ENCODE measurements at places on chromosomes 12 and 14.

- H3K27me3 ChIP-seq: no peaks in the 10 kb centered on the region
- no peak overlapping the region for H3K4me3 ChIP-seq
- no peaks in the 10 kb centered on the region for H3K36me3 ChIP-seq
- DNase-seq: no peak
- no peaks in the 10 kb centered on the region for H3K4me1 ChIP-seq
Observed at GRCh38 chr12:127060310-127060847, 1206.6 kb upstream of the TMEM132C start.

GRCh38 chr12:106455111-106455510 is 97.6 kb downstream of the POLR3B start:
- H3K36me3 ChIP-seq: peaks cover 5% of the 10 kb centered on the region
- H3K4me3 ChIP-seq: no peak overlapping the region
- no peak overlapping the region for H3K27ac ChIP-seq
- DNase-seq: peak; percentile 5
- no peaks in the 10 kb centered on the region for H3K27me3 ChIP-seq
- H3K4me1 ChIP-seq: no peaks in the 10 kb centered on the region

- no peak overlapping the region for H3K27ac ChIP-seq
- no peaks in the 10 kb centered on the region for H3K27me3 ChIP-seq
- H3K36me3 ChIP-seq: peaks cover 81% of the 10 kb centered on the region
- DNase-seq: no peak
Observed at GRCh38 chr12:117017807-117018206, 81.4 kb downstream of the TESC start.

- DNase-seq: no peak
- H3K36me3 ChIP-seq: no peaks in the 10 kb centered on the region
- H3K27me3 ChIP-seq: no peaks in the 10 kb centered on the region
- no peak overlapping the region for H3K4me3 ChIP-seq
- H3K27ac ChIP-seq: no peak overlapping the region
Observed at GRCh38 chr12:106023039-106023438, 115.7 kb downstream of the NUAK1 start.

- DNase-seq: no peak
- H3K27me3 ChIP-seq: no peaks in the 10 kb centered on the region
- no peak overlapping the region for H3K4me3 ChIP-seq
Observed at GRCh38 chr12:88844426-88844825, 264.2 kb upstream of the KITLG start.

GRCh38 chr14:50520947-50521815 is 11.2 kb downstream of the MAP4K5 start:
- H3K4me1 ChIP-seq: peaks cover 12% of the 10 kb centered on the region
- no peak overlapping the region for H3K27ac ChIP-seq
- no peak overlapping the region for H3K4me3 ChIP-seq

DNA sequence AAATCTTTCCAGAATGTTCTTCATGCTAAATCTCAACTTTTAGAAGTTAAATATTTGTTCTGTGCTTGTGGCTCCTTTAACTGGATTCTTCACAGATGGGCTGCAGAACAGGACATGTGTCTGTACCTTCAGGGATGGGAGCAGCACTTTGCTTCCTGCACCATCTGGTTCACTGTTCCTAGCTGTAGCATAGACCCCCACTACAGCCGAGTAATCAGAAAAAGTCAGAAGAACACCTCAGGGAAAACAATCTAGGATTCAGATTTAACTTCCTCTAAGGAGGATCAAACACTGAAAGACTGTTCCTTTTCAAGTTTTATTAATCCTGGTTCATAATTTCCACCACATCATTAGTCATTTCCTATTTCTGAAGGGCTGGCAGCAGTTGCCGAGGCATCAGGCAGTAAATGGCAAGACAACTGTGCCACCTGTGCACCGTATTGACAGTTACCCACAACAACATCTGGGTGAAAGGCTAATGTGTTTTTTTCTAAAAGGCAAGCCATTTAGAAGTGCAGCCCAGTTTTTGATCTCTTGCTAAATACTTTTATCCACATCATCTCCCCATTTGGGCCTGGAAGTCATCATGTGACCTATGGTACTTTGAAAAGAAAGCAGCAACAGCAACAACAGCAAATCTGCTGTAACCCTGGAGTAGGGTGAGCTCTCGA is 212.8 kb upstream of the BMP4 start:
- H3K36me3 ChIP-seq: no peaks in the 10 kb centered on the region
- no peak overlapping the region for H3K27ac ChIP-seq
- peak; percentile 85 for DNase-seq
- no peak overlapping the region for H3K4me3 ChIP-seq
- H3K4me1 ChIP-seq: peaks cover 16% of the 10 kb centered on the region

DNA sequence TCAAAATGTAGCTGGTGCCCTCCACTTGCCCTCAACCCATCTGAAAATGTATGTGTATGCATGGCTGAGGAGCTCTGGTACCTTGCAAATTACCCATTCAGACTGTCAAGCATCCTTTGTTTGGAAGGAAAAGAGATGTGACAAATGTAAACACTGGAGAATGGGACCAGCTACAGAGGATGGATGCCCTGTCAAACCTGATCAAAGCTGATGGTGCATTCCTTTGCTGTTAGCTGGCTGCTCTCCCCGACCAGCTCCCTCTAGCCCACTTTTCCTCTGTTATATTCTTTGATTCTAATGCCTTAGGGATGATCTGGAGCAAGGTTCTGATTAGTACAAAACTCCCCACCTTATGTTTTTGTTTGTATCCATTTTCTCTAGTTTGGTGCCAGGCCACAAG is 310.3 kb downstream of the C12orf75 start:
- H3K27ac ChIP-seq: no peak overlapping the region
- no peaks in the 10 kb centered on the region for H3K27me3 ChIP-seq
- no peak for DNase-seq

- no peaks in the 10 kb centered on the region for H3K36me3 ChIP-seq
- H3K4me1 ChIP-seq: peaks cover 14% of the 10 kb centered on the region
- no peaks in the 10 kb centered on the region for H3K27me3 ChIP-seq
- H3K4me3 ChIP-seq: no peak overlapping the region
- peak; percentile 88 for DNase-seq
- H3K27ac ChIP-seq: no peak overlapping the region
Observed at GRCh38 chr14:91858536-91859275, 8.6 kb downstream of the TC2N start.

DNA sequence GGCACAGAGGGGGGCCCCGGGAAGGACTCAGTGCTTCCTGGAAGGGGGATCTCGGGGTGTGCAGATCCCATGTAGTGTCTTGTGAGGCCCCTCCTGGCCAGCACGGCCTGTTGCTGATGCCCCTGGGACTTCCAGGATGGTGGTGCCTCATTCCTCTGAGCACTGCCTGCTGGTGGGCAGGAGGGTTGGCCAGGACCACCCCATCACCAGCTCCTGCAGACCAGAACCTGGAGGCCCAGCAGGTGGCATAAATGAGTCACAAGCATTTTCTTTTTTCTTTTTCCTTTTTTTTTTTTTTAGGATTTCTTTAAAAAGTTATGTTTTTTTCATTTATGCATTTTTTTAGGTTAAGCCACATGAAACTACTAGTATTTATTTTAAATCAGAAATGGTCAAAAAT is 8.0 kb downstream of the MMP17 start:
- no peak overlapping the region for H3K4me3 ChIP-seq
- no peaks in the 10 kb centered on the region for H3K36me3 ChIP-seq
- H3K4me1 ChIP-seq: peaks cover 3% of the 10 kb centered on the region

GRCh38 chr14:99324291-99324690 is 52.3 kb upstream of the BCL11B start:
- H3K27me3 ChIP-seq: no peaks in the 10 kb centered on the region
- no peak overlapping the region for H3K4me3 ChIP-seq
- no peaks in the 10 kb centered on the region for H3K36me3 ChIP-seq
- H3K4me1 ChIP-seq: no peaks in the 10 kb centered on the region

GRCh38 chr14:58082491-58083098 is 69.4 kb downstream of the ARMH4 start:
- H3K27ac ChIP-seq: peak overlapping the region; percentile 6
- no peaks in the 10 kb centered on the region for H3K36me3 ChIP-seq
- DNase-seq: peak; percentile 21

All from common myeloid progenitor, CD34-positive (primary cell).